Activated CD4-positive, alpha-beta T cell treated with anti-CD3 and anti-CD28 coated beads, Interleukin-2, amount 50 U/mL, for 48 hours (primary cell): ENCODE measurements at places on chromosomes 16 and 17.

- no peak for DNase-seq
Observed at GRCh38 chr16:81366316-81366932, 51.7 kb downstream of the GAN start.

- DNase-seq, result peak; percentile 84
Observed at GRCh38 chr16:81035398-81035974, at the start of gene ATMIN. ATMIN (plus strand) TSS chr16:81035842; CDS start chr16:81035871, 29 bp downstream.

- no peak for DNase-seq
Observed at GRCh38 chr17:4503283-4504025, 4.8 kb downstream of the SPNS2 start.

GRCh38 chr16:30698139-30698815, 694 bp upstream of the SRCAP start:
- peak; percentile 99 for DNase-seq

GRCh38 chr16:22161999-22162655, at the start of gene SDR42E2:
SDR42E2 (plus strand) TSS chr16:22162506; CDS start chr16:22165583, 3,077 bp downstream.
- peak; percentile 34 for DNase-seq

DNA sequence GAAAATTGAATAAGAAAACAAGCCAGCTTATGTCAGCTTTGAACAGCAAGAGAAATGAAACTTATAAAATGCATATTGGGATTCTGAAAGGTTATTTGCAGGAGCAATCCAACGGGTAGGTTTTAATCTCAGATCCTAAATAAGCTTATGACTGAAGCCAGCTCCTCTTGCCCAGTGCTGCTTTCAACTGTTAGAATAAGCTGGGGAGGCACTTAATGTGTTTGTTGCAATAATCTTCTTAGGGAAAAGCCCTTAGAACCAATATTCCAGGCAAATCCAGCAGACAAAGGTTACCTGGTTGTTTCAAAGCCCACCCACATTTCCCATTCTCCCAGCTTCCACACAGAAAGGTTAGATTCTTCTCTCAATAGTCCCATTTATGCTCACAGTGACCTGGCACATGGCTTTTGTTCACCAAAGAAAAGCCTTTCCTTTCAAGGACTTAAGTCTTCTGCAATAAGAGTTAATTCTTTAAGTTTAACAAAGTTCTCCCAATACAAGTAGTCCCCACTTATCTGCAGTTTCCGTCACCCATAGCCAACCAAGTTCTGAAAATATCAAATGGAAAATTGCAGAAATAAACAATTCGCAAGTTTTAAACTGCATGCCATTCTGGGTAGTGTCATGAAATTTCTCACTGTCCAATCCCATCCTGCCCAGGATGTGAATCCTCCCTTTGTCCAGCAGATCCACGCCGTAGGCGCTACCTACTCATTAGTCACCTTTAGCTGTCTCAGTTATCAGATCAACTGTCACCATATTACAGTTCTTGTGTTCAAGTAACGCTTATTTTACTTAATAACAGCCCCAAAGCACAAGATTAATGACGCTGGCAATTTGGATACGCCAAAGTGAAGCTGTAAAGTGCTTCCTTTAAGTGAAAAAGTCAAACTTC, 5.9 kb downstream of the TEX2 start:
- no peak for DNase-seq

DNA sequence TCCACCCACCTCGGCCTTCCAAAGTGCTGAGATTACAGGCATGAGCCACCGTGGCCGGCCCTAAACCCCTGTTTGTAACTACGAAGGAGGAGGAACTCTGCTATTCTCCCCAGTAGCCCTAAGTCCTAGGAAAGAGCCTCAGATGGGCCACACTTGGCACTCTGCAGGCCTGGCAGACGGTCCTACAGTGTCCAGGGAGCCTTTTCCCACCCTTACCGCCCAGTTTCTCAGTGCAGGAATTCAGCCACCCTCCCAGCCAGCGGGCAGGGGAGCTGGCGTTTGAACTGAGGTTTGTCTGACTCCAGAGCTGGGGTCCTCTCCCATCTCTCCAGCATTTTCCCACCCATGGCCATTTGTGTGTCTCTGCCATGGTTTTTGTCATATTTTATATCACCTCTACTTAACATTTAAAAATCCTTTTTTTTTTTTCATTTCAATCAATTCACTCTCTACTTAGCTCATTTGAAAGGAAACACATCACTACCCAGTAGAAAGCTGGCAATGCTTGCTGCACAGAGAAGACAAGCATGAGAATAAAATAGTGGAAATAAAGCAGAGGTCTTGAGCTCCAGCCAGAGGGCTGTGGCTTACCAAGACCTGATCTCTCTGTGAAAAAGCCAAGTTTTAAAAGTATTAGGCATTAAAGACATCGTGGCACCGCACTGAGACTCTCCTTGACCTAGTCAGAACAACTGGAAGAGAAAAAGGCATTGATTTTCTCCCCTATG, 34.9 kb downstream of the BCO1 start:
- DNase-seq, result no peak

GRCh38 chr17:13957636-13958035, 111.7 kb upstream of the COX10 start:
- DNase-seq, result no peak

DNA sequence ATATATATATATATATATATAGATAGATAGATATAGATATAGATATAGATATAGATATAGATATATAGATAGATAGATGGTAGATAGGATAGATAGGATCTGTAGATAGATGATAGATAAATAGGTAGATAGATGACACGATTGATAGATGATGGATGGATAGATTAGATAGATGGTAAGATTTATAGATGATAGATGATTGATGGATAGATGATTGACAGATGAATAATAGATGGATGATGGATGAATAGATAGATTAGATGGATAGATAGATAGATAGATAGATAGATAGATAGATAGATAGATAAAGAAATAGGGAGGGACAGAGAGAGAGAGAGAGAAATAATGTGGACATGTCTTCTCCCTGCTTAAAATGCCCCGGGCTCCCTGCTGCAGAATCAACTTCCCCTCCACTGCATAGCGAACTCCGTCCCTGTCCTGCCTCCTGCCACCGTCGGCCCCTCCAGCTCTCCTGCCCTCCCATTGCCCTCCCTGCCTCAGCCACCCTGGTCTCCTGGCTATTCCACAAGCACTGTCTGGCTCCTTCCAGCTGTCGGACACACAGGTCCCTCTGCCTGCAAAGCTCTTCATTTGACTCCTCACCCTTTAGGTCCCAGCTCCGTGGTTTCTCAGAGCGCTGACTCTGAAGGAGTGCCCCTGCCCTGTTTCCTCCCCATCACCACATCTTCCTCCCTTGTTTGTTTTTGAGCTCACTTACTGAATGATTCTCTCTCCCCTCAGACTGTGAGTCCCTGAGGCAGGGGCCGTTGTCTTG, 254.0 kb downstream of the KATNIP start:
- no peak for DNase-seq

DNA sequence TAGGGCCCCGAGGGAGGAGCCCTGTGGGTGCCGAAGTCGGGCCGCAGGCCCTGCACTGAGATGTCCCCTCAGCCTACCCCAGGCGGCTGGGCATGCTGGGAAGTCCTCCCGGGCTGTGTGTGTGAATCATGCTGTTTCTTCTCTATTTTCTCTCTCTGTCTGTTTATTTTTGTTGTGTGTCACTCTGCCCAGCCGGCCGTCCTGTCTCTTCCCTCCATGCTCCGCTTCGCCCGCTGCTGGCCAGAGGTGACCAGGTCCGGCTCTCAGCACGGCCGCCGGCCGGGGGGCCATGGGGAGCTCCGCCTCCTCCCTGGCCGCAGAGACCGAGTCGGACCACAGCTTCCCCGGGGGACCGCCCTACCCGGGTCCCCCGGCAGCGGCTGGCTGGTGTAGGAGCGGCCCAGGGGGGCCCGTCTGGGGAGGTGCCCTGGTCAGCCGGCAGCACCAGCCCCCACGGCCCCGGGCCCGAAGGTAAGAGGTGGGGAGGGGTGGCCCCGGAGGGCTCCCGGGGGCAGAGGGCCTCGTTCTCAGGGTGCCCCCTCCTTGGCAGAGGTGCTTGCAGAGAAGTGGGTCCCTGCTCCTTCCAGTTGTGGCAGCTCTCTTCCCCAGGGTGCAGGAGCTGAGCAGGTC, 12.5 kb downstream of the CAPN15 start:
- no peak for DNase-seq

GRCh38 chr16:83831456-83831987, 23.7 kb downstream of the HSBP1 start:
- DNase-seq, result no peak

- DNase-seq, result no peak
Observed at GRCh38 chr17:60039847-60040442, 38.8 kb downstream of the HEATR6 start.

DNA sequence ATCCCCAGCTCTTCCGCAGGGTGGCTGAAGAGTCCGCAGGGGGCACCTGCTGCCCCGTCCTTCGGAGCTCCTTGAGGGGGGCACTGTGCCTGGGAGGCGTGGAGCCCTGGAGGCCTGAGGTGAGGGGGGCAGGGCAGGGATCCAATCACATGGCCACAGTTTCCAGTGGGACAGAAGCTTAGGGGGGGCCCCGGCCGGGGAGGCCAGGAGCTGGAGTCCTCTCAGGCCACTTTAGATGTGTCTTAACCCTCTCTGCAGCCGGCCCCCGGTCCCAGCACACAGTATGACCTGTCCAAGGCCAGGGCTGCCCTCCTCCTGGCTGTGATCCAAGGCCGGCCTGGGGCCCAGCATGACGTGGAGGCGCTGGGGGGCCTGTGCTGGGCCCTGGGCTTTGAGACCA, 10.8 kb downstream of the ZNF213 start:
- no peak for DNase-seq

GRCh38 chr17:79690988-79691836, 39.5 kb upstream of the ENPP7 start:
- DNase-seq, result no peak

DNA sequence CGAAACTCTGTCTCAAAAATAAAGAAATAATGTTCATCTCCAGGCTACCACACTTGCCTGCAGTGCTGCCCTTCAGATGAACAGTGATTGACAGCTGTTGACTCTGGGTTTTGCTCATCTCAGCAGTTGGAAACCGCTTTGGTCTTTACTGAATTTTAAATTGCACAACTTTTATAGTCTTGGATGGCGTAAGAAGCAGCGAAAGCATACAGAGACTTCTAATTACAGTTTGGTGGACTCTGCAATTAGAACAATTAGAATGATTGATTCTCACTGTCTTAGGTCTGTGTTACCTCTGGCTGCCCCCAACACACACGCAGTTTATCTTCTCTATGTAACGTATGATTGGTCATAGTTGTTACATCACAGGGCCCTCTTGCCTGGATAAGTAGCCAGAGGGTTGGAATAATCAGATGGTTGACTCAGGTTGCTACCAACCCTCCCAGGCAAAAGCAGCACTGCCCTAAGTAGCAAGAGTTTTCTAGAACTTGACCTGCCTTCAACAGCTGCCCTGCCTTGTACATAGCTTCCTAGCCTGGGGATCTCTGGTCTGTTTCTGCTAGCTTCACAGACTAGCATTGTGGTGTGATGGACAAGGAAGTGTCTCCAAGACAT, 1.9 kb upstream of the NAT9 start:
- no peak for DNase-seq

- no peak for DNase-seq
Observed at GRCh38 chr16:56783344-56783743, 53.4 kb downstream of the NUP93 start.

DNA sequence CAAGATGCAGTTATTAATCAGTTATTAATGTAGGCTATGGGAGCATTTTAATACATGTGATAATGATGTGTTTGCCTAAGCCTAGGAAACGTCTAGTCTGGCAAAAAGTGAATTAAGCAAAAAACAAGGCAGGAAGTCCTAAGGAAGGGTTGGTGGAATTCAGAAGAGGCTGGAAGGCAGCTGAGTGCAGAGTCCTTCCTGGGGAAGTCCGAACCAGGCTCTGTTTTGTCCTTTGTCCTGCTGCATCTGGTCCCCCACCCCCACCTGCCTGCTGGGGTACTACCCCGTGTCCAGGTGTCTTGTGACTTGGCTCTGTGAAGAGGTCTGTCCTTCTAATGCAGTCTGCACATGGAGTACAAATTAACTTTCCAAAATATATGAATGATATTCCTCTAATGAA, 1.5 kb upstream of the MYH10 start:
- DNase-seq, result no peak

DNA sequence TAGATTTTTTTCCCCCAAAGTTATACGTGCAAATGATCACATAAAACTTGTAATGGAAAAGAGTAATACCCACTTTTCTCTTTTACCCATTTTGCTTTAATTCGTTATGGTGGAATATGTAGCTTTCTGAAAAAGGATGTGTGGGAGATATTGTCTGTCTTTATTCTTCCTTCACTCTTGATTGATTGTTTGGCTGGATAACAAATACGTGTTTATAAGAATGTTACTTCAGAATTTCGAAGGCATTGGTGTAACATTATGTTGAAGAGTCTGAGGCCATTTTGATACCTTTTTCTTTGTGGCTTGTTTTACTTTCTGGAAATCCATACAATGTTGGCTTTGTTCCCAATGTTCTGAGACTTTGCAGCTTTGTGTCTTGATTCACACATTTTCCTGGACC, 71.4 kb downstream of the BCAS3 start:
- no peak for DNase-seq

GRCh38 chr16:12518241-12519175, 285.2 kb downstream of the CPPED1 start:
- no peak for DNase-seq

DNA sequence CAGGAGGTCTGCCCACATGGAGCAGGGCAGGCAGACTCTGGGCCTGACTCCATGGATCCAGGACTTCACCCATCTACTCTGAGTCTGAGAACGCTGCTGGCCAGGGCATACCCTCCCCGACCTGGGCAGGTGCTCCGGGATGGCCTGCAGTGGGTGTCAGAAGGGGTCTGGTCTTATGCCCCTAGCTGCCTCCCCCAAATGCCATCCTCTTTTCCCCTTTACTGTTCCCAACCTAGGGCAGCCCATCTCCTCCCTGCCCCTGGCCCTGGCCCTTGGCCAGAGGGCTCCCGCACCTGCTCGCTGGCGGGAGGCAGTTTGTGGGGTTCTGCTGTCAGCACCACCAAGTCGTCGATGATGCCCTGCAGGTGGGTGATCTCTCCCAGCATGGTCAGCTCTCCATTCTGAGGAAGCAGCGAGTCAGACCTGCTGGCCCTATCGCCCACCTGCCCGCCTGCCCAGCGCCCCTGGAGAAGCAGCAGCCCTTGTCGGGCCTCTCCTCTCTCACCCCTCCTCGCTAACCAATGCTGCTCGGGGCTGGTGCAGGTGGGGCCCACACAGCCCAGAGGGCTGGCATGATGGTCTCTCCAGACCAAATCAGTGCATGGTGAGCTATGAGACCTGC, 8.2 kb downstream of the MTSS2 start:
- DNase-seq, result no peak

- no peak for DNase-seq
Observed at GRCh38 chr16:67233596-67233995, 6.7 kb downstream of the TMEM208 start.
